NCI-H1417 treated with DMSO at 0.1 percent for 48 hours (cell line): ENCODE measurements at places on chromosomes 6 and 20.

DNA sequence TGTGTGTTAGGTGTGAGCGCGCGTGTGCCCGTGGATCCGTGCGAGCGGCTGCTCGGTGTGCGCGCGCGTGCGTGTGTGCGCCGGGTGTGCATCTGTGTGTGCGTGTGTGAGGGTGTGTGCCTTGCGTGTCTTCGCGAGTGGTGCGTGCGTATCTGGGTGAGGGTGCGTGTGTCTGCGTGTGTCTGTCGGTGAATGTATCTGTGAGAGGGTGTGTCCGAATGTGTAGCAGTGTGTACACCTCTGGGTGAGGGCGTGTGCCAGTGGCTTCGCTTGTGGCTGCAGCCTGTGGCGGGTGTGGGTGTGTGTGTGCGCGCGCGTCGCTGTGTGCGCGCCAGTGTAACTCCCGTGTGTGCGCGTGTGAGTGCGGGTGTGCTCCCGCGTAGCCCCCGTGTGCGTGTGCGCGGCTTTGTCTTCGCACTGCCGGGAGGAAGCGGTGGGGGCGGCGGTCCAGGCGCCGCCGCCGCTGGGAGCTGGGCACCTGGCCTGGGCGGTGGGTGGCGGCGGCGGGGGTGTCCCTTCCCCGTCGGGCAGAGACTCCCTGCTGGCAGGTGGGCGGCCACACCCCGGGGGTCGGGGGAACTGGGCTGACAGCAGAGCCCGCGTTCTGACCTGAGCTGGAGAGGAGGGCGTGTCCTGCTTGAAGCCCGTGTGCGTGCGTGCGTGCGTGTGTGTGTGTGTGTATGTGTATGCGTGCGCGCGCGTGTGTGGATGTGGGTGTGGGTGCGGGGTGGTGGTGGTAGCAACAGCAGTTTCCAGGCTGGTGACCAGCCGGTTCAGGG, 61.3 kb upstream of the EPB41L1 start:
- no peak for DNase-seq

DNA sequence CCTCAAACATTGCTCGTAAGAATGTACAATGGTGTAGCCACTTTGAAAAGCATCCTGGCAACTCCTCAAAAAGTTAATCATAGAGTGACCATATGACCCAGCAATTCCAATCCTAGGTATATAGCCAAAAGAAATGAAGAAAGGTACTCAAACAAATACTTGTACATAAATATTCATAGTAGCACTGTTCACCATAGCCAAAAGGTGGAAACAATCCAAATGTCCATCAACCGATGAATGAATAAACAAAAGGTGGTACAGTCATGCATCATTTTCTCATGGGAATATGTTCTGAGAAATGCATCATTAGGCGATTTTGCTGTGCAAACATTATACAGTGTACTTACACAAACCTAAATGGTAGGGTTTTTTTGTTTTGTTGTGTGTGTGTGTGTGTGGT, 74.4 kb upstream of the TBC1D7 start:
- no peak for DNase-seq

- DNase-seq, result no peak
Observed at GRCh38 chr6:35521235-35521634, 8.5 kb upstream of the TULP1 start.

DNA sequence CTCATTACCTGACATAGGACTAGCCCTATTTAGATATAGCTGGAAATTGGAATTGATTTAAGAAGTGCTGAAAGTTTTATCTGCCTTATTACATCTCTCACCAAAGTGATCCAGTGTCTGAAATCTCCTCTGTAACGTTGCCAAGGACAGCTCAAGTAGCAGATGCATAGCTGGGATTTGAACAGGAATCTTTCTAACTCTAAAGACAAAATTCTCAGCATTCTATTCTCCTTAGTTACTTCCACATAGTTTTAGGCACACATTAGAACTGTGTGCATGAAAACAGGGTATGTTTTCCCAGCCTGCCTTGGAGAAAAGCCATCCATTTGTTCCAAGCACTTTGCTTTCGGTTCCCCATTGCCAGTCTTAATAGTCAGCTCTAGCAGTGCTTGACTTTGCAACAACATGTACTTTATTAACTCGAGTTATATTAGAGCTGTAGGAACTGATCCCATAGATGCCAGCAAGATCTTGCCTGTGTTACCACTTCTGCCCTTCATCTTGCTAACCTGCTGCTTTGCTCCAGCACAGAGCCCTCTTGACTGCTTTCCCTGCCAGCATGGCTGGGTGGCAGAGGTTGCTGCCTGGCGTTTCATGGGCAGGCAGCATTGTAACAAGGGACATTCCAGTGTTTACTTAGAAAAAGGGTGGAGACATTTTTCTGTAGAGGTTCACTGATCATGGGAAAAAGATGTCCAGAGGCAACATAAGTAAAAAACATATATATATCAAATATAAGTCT, 56.1 kb upstream of the STMND1 start:
- DNase-seq, result no peak

GRCh38 chr6:125074120-125074519, 79.5 kb upstream of the TPD52L1 start:
- DNase-seq, result no peak

DNA sequence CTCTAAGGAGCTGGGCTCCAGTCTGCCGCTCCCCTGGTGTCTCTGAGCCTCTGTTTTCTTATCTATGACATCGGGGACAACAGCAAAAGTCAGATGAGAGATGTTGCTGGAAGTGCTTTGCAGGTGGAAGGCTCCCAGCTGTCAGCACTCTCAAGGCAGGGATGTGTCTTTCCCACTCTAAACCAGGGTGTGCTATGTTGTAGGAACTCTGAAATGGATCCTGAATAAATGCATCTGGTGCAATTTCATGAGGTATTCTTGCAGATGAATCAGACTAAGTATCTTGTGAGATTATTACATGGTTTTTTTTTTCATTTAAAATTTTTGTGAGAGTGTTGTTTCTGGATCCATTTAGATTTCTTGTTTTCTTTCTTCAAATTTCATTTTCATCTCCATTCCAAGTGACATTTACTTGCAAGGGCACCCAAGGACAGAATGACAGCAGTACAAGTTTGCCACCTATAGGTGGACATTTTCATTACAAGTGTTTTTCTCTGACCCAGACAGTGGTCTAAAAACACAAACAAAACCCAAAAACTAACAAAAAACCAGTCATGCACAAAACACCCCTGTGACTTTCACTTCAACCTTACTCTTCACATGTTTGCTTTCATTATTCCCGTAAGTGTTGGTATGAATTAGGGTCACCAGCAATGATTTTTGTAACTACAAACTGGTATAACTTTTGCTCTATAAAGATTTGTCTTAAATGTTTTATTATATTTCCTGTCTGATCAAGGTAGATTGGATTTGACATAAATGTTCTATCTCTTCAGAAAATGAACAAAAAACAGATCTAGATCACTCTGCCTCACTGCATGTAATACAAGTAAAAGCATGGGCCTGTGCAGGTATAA, 14.7 kb upstream of the SIM1 start:
- no peak for DNase-seq

DNA sequence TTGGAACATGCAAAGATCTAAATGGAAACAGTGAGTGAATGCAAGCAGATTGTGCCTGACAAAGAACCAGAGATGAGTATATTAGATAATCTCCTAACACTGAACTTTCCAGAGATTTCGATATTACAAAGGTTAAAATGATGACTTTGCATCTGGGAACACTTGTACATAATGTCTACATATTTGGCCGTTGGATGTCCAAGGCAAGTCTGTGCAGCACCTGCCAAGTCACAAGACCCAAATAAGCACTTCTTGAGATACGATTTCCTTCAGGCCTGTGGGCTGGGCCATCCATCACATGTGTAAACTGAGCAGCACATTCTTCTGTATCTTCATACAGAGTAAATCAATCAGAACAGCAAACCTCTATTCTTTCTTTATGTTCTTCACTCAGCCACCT, 32.5 kb upstream of the SMLR1 start:
- DNase-seq, result no peak

GRCh38 chr6:170063431-170063830, 227.4 kb downstream of the DLL1 start:
- no peak for DNase-seq

- no peak for DNase-seq
Observed at GRCh38 chr6:52555518-52556233, 21.2 kb downstream of the TRAM2 start.

DNA sequence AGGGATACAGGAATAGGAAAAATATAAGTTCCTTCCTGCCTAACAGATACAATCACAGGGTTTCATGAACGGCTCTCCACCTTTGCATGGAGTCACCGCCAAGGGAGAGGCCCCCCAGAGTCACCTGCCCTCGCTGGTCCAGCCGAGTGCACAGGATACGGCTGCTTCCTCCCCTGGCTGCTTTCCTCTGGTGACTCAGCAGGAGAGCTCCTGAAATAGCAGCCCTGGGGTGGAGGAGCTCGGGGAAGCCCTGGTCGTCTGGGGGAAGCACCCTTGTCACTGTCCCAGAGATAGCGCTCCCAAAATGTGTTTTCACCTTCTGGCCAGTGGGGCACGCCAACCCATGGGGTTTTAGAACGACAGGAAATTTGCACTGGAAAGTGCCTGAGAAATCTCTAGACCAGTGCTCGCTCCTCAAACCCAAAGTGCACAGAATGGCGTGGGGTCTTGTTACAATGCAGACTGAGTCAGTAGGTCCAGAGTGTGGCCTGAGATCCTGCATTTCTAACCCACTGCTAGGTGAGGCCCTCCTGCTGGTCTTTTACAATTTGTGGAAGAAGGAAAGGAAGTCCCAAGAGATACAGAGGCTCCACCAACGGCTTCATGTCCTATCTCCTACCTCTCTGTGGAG, 35.9 kb upstream of the FAM50B start:
- DNase-seq, result no peak

DNA sequence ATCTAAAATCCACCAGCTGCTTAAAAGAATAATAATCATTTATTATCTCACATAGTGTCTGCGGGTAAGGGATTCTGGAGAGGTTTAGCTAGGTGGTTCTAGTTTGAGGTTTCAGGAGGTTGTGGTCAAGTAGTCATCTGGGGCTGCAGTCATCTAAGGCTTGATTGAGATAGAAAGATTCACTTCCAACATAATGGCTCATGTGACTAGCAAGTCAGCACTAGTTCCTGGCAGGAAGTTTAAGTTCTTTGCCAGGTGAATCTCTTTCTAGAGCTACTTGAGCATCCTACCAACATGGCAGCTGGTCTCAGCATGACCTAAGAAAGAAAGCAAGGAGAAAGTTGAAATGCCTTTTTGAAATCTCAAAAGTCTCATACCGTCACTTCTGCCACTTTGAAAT, 128.8 kb downstream of the EDN1 start:
- DNase-seq, result no peak

- DNase-seq, result no peak
Observed at GRCh38 chr20:46063652-46064054, 26.1 kb downstream of the NCOA5 start.

DNA sequence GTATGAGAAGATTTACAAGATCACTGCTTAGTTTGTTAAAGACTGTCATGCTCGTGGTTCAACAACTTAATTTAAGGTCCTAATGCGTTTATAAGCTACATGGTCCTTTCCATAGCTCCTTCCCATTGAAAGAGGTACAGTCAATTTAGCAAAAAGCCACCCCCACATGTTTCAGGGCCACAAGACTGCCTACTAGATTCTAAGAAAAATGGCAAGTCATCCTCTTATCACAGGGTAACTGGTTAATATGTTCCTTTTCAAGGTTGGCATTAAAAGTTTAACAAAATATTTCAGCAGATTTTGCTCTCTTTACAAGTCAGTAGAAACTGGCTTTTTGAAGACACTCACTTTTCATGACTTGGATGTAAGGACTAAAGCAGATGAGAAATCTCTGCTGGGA, 15.7 kb downstream of the GSTA3 start:
- DNase-seq, result no peak

GRCh38 chr6:13172291-13172690, 156.0 kb downstream of the TBC1D7 start:
- DNase-seq, result no peak

DNA sequence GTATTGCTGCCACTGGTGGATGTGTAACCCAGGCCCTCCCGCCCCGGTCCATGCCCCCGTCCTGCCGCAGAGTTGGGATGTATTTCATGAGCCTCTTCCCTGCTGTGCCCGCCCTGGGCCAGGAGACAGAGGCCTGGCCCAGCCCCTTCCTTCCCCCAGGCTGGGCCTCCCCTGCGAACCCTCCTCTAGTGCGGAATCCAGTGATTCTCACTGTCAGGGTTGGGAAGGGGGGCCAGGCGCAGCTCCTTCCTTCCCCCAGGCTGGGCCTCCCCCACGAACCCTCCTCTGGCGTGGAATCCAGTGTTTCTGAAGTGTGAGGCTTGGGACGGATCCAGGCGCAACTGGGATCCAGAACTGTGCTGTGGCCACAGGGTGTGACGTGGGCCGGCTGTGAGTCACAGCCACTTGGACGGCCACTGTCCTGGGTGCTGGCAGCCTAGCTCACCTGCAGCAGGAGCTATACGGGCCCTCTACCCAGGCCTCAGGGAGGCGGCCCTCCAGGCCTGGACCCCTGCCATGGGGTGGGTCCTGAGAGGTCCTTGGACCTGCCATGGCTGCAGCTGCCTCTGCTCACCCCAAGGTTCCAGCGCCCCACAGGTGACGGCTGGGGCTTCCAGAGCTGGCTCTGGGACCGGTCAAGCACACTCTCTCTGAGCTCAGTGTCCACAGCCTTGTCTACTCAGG, 28.3 kb downstream of the COL20A1 start:
- DNase-seq, result no peak

DNA sequence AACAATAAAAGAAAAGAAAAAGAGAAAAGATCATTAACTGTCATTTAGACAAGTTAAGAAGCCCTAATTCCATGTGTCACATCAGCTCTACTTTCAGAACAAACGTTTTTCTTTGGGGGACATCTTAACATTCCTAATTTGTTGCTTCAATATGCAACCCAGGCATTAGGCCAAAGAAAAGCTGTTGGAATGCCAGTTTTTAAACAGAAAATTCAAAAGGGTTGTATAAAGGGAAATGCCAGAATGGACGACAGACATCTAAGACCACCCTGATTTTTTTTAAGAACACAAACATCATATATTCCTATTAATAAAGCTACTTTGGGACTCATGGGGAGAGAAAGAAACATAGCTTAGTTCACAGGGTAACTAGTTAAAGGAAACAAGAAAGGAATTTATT, 315.0 kb downstream of the GMDS start:
- no peak for DNase-seq

GRCh38 chr6:27161946-27162603, 85.4 kb upstream of the PRSS16 start:
- no peak for DNase-seq

- DNase-seq, result no peak
Observed at GRCh38 chr6:73803562-73804241, 107.7 kb downstream of the CD109 start.

GRCh38 chr20:8127553-8128255, 4.4 kb upstream of the PLCB1 start:
- no peak for DNase-seq
